Stimulated activated CD8-positive, alpha-beta memory T cell treated with anti-CD3 and anti-CD28 coated beads, Interleukin-7, amount 100 ng/mL, for 48 hours (primary cell): ENCODE measurements at places on chromosomes 2 and 18.

DNA sequence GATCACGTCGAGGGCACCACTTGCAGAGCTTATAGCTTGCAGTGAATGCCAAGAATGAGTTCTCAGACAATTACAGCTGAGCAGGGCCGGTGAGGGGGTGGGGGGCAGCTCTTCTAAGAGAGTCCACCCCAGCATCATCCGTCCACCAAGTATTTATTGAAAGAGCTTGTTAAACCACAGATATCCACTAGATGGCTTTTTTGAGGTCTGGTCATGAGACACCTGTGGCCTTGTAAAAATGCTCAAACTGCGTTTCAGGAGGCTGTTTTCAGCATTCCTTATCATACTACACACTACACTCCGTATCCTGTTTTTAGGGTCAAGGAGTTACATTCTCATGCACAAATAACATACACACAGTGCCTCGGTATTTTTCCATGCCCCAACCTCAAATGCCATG, 51.5 kb downstream of the DNAJC10 start:
- no peak for DNase-seq

DNA sequence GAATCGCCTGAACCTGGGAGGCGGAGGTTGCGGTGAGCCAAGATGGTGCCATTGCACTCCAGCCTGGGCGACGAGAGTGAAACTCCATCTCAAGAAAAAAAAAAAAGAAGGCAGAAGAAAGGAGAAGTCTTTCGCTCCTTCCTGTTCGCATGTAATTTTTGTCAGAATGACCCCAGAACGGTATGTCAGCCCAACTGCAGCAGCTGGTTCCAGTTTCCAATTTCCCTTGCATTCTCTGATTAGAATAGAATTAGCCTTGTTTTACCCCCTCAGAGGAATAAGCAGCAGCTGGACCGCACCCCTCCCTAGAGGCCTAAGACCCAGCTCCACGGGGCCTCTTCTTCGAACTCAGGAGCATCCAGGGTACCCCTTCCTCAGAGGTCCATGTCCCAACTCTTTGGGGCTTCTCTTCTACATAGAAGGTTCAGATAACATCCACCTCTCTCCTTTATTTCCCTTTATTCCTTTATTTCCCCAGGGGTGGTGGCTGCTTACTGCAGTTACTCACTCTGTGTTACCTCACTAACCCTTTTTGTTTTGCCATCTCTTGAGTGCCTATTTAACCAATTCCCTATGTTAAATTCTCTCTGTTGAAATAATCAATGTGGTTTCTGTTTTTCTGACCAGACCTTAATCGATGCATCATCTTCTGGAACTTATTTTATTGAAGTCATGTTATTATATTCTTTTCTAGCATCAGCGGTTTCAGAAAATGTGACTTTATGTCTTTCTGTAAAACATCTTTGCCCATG, 7.2 kb upstream of the PUM2 start:
- no peak for DNase-seq

GRCh38 chr18:72869226-72870185, 1.7 kb upstream of the NETO1 start:
- DNase-seq: no peak

DNA sequence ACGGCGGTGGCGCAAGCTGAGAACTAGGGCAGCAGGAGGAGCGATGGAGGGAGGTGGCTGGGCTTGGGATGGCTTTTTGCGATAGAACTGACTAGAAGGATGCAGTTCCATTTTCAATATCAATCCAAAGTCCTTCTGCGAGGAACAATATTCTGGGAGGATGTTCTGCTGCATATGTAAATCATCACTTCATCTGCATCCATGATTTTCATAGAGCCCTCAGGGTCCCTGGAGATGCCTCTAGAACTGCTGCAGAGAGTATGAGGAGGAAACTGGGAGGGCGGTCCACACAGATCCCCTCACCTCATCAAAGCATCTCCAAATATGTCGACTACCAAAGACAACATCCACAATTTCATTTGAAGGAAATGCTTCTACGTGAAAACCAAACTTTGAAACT, 20.8 kb downstream of the CACNB4 start:
- no peak for DNase-seq

DNA sequence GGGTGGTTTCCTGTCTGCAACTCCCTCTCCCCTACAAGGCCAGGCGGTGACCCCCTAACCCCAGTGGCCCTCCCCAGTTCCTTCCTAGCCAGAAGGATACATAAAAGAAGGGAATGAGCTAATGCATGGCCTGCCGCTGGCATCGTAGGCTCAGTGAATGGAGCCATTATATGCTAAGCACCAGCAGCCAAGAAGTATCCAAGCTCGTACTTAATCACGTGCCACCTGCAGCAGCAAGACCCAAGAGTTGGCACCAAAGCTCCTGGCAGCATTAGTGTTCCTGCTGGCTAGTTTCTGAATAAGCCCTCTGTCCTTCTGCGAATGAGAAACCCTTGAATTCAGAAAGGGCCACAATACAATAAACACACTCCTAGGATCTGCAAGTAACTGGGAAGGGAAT, 4.3 kb downstream of the DBI start:
- DNase-seq: no peak

- no peak for DNase-seq
These were observed 52.5 kb downstream of the SATB2 start for GRCh38 chr2:199405241-199405640.

- no peak for DNase-seq
These were observed 33.3 kb upstream of the NCK2 start for GRCh38 chr2:105711394-105711793.

- DNase-seq: no peak
These were observed 14.7 kb downstream of the CASP8 start for GRCh38 chr2:201275069-201275468.

DNA sequence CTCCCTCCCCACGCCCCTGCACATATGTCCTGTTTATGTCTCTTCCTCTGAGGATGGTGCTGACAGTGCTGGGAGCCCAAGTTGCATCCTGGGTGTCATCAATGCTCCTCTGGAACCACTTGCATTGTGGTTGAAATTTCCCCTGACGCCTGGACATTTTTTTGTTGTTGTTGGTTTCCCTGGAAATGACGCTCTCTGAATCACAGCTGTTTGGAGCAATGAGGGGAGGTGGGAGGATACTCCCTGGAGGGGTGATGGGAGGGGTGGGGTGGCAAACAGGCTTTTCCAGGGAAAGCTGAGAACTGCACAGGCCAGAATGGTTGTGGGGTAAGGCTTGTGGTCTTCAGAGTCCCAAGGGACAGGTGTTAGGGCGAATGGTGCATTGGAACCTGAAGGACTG, 29.6 kb downstream of the CELF4 start:
- DNase-seq: no peak

DNA sequence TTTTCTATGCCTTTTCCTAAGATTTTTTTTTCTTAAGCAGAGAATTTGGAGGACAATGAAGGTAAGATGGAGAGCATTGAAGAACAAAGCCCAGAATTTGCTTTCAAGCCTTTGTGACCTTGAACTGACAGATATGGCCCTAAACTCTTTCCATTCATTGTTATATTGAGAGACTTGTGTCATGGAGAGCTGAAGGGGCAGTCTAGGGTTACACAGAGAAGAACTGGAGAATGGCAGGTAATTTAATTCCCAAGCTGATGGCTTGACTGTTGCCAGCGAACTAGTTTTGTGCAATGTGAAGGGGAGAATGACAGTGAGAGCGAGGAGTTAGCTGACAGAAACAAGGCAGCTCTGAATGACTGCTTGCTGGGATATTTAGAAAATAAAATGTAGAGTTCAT, 1344.2 kb downstream of the LRP1B start:
- DNase-seq: no peak
